Ascending aorta (tissue), 2 donors: ENCODE measurements at places on chromosomes 3 and 15.

GRCh38 chr15:33008284-33008995, 186.1 kb downstream of the FMN1 start:
- peak overlapping the region; percentile 10 for H3K4me3 ChIP-seq
- no peaks in the 10 kb centered on the region for H3K36me3 ChIP-seq
- no peaks in the 10 kb centered on the region for H3K27me3 ChIP-seq
- peak overlapping the region; percentile 68 for H3K27ac ChIP-seq

- no peak for DNase-seq
- no peak overlapping the region for H3K4me3 ChIP-seq
- H3K27me3 ChIP-seq: no peaks in the 10 kb centered on the region
- no peaks in the 10 kb centered on the region for H3K36me3 ChIP-seq
Observed at GRCh38 chr15:85540085-85540797, 159.8 kb downstream of the AKAP13 start.

GRCh38 chr3:39121621-39122020, 14.1 kb downstream of the TTC21A start:
- no peak for DNase-seq
- H3K27ac ChIP-seq: no peak overlapping the region
- peaks cover 23% of the 10 kb centered on the region for H3K36me3 ChIP-seq
- H3K27me3 ChIP-seq: no peaks in the 10 kb centered on the region
- no peak overlapping the region for H3K4me3 ChIP-seq

DNA sequence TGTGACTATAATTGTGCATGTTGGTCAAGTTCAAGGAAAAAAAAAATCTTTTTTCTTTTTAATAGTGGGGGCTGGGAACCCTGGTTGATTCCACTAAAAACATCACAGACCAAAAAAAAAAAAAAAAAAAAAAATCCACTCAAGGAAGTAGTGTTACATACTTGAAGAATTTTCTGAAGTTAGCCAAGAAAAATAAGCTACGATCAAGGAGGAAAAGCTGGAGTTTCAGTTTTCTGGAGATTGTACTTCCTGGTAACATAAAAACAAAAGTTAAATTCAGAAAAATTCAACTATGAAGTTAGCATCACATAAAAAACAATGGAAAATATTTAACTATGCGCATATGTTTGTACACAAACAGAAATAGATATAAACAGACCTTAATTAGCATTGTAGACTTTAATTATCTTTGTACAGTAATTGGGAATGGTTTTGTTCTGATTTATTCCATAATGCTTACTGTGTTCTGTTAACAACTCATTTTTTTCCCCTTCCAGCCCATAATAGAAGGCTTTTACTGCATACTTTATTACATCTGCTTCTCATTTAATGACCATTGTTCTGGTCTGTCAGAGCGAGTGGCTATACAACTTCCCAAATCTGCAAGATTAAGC, 194.3 kb downstream of the RORA start:
- peaks cover 9% of the 10 kb centered on the region for H3K4me1 ChIP-seq
- peak overlapping the region; percentile 81 for H3K27ac ChIP-seq
- no peak for DNase-seq
- no peak overlapping the region for H3K4me3 ChIP-seq
- no peaks in the 10 kb centered on the region for H3K27me3 ChIP-seq

- no peaks in the 10 kb centered on the region for H3K27me3 ChIP-seq
- no peaks in the 10 kb centered on the region for H3K36me3 ChIP-seq
- H3K4me1 ChIP-seq: no peaks in the 10 kb centered on the region
Observed at GRCh38 chr3:69313251-69313650, 72.6 kb downstream of the FRMD4B start.
